ENCODE measurements at places on chromosomes 2 and 18. TPM values are rescaled to one million over a fixed set of nuclear protein-coding genes. Genes with fewer than 3 reads are reported as not detected.
A peak's percentile ranks its signal among the peaks of the same experiment; 100 is the strongest.

DNA sequence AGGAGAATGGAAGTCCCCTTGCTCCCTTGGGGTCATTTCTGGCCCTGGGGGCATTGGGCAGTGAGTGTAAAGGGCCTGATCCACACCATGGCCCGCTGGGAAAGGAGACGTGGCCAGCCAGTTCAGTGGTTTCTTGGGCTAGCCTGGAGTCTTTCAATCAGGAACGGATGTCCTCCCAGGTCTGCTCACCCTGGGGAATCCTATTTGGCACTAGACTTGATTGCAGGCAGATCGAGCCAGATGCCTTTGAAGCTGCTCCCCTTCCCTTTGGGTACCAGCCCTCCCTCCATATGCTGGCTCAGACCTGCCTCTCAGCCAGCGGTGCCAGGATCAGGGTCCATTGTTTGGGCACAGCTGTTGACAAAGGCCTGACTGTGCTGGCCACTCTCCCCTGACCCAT, 11.0 kb downstream of the FBLN7 start:
- DNase-seq = no peak

- DNase-seq = peak; percentile 39
Measured at GRCh38 chr18:34158881-34159690, 65.6 kb downstream of the NOL4 start.

DNA sequence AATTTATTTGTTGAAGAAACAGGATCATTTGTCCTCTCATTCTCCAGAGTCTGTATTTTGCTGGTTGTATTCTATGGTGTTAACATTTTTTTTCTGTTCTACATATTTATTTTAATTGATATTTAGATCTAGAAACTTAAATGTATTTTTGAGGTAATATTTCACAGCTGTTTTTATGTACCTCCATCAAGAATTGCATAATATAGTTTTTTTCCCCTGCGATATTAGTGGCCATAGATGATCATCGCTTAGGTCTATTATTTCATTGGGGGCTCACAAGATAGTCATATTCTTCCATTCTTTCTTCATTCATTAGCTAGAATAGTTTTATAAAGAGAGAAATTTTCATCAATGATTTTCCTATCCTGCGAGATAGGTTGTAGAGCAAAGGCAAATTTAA, 89.3 kb downstream of the PARD3B start:
- DNase-seq = no peak

DNA sequence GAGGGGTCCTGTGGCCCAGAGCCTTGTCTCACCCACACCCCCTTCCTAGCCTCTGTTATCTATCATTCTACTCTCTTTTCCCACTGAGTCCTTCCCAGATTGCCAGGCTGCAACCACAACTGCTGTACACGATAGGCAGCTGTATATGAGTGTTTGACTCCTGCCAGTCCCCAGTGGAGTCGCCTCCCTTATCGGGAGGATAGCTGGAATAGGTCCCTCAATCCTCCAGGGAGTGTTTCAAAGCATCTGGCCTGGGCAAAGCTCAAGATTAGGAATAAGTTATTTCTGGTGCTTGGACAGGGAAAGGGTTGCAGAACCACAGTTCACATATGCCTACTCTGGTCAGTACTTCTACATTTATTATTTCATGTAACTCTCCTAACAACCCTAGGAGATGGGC, 4.8 kb downstream of the MSGN1 start:
- DNase-seq = no peak

GRCh38 chr18:41075212-41075611, 879.8 kb upstream of the PIK3C3 start:
- no peak for DNase-seq

GRCh38 chr18:44693030-44693784, 12.5 kb downstream of the SETBP1 start:
- DNase-seq = no peak

- DNase-seq = no peak
Measured at GRCh38 chr18:57148263-57148662, 1.4 kb downstream of the BOD1L2 start.

DNA sequence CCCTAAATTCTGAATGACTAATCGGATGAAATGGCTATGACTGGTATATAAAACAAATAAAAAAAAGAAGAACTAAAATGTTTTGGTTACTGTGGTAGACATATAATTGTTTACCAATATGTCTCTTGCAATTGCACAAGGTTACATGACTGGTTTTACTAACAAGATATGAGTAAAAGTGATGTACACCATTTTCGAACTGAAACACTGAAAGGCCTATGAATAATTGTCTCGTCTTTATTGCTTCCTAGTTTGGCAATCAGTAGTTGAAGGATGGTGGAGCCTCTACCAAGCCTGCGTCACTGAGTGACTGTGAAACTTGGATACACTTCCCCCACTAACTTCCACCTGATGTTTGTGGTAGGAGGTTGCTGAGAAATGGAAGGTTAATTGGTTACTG, 16.5 kb downstream of the CDH19 start:
- no peak for DNase-seq

The DCDC2C gene
- 0.48 TPM for total RNA-seq

DNA sequence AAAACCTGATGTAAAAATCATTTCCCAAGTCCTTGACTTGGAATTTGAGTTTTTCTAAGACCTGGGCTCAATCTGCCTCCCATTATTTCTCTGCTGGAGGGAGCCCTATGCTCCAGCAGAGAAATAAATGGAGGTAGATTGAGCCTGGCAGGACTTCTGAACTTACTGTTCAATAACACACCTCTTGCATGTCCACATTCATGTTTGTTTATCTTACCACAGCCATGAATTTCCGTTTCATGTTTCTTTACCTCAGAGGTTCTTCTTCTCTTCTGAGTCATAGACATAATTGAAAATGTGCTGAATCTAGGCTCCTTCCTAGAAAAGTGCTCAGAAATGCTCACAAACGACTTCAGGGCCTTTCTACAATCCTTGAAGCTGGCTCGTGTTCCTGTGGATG, 170.8 kb downstream of the PMAIP1 start:
- DNase-seq = no peak

DNA sequence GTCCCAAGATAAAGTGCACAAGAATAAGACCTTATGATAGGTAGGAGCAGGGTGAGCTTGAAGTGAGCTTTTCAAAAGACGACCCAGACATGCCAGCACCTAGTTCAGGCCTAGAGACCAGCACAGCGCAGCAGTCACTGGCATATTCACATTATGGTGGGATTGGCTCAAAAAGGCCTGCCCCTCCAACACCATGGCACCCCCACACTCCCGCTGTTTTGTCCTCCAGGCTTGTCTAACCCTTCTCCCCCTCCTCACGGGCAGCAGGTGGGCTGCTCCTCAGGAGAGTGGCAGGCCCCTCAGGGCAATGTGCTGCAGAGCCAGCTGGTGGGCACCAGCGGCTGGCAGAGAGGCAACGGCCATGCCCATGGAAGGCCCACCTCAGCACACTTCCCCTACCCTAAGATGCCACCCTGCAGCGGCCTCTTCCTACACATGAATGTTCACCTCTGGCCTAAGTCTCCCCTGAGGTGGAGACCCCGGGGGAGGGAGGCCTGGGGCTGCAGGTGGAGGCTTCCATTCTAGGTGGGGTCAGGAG, 25.6 kb downstream of the EMX1 start:
- DNase-seq = no peak

DNA sequence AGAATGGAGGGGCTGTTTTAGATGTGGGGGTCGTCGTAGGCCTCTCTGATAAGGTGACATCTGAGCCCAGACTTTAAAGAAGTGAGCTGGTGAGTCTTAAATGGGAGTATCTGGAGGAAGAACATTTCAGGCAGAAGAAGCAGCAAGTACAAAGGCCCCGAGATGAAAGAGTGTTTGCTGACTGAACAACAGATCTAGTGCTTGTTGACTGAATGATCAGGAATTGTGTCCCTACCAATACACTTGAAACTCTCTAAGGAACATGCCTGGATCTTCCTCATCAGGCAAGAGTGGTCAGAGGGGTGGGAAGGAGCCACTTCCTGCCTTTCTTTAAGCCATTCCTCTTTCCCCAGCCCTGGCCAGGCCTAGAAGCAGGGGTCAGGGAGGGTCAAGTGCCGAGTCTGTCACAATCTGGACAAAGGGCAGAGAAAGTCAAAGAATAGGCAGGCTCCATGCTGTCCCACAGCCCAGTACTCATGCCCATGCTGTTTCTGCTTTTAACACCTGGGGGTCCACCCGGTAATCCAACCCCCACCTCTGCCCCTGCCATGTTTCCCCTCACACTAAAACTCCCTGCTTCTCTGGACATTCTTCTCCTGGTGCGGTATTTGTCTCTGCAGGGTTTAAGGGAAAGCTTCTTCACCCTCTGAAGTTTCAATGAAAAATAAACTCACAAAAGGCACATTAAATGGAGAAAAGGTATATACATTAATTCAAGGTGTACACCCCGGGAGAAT, 3.0 kb upstream of the TMEM37 start:
- no peak for DNase-seq

The LHCGR gene
- total RNA-seq = 5.6 TPM

DNA sequence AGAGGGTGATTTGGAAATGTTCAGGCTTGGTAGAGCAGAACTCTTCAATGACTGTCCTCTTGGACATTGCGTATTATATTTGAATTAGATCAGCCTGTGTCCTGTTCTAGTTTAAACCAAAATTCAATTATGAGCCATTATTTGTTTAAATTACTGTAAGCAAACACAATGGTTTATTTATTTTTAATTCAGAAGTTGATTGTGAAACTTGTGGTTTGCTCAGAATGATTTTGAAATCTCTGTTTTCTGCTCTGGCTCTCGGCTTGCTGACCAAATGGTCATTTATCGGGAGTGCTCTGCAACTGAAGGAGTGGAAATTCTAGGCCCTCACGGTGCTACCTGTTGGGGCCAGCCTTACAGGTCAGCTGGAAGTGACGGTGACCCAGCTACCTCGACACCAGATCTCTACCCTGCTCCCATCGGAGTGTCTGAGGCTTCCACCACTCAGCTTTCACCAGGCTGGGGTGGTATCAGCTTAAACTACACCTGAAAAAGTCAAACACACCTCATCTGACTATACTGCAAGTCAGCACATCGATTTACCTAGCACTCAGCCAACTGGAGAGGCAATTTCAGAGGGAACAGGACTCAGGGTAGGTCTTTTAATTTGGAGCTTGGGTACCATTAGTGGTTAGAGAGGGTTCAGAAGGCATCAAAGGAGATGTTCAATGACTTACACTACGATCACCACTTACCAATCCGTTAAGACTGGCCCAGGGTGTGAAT, 36.8 kb upstream of the GPD2 start:
- no peak for DNase-seq

The ARHGEF4 gene
- 7.0 TPM for total RNA-seq

DNA sequence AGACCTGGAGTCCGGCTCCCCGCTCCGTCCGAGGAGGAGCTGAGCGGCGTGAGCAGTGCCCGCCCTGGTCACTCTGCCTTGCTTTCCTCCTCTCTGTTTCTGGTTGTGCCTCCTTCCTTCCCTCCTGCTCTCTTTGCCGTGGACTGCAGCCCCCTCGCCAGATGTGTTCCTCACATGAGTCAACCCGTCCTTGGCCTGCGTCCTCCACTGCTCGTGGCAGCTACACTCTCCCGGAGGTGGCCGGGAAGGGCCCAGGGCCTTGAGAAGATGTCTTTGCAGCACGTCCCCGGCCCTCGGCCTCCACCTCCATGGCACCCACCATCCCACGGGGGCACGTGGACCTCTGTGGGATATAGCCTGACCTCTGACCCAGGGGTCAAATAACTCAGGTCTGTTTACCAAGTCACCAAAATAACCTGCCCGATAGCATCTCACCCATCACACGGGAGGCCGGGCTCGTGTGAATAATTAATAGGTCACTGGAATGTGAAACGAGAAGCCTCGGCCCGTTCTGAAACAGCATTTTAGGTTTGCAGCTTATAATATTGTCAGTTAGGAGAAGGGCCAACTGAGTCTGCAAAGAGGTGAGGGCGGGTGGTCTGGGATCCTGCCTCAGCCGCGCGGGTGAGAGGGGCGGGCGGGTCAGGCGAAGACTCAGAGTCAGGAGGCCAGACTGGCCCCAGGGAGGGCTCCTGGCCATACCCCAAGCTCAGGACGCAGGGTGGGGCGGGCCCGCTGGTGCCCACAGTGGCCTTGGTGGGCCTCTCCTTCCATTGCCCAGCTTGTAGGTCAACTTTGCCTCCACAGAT, 42.6 kb downstream of the NFATC1 start:
- no peak for DNase-seq

GRCh38 chr2:57084697-57085281, 901.0 kb downstream of the CCDC85A start:
- DNase-seq = no peak

GRCh38 chr2:101463911-101464641, 10.8 kb downstream of the RFX8 start:
- no peak for DNase-seq

- DNase-seq = no peak
Measured at GRCh38 chr18:46071653-46072375, at the start of gene PSTPIP2. PSTPIP2 (minus strand) TSS chr18:46072260; CDS start chr18:46072188, 72 bp downstream.

DNA sequence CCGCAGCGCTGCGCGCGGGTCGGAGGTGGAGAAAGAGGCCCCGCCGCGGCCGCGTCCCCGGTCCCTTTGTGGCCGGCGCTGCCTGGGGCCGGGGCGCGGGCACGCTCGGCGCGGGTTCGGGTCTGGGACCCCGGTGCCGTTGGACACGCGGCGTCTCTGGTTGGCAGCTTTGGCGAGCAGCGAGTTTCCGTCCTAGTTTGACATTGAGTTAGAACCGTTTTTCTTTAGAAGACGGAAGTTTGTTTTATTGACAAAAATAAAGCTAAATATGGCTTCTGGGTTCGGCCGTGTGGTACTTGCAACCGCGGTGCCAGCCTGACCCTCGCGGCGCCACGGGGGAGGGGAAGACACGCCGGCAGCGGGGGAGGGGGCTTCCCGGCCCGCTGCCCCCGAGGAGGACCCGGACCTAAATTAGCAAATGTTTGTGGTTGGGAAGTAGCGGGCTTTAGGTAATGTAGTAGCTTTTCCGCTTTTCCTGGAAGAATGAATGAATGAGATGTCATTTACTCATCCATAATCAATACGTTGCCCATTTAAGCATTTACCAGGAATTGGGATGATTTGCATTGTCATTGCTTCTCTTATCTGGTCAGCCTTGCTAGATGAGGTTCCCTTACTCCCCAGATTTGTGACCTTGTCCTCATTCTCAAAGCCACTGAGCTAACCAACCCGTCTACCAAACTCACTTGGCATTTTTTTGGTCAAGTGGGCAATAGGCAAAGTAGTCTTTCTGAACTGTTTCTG, 530 bp downstream of the GALNT1 start:
- DNase-seq = no peak

The ZDBF2 gene
- total RNA-seq = 30.4 TPM

DNA sequence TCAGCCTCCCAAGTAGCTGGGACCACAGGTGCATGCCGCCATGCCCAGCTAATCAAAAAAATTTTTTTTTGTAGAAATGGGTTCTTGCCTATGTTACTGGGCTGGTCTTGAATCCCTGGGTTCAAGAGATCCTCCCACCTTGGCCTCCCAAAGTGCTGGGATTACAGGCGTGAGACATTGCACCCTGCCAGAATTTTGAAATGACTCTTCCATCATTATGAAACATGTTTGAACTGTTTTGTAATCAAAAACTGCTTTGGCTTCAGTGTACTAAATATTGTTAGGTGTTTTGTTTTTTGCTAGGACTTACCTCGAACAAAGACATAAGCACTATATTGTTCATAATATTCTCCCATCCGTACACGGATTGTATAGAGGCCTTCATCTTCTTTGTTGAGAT, 55.8 kb downstream of the MYOM1 start:
- DNase-seq = no peak

The DQX1 gene
- 0.37 TPM for total RNA-seq

The TWIST2 gene
- total RNA-seq = 20.5 TPM

Measured in urinary bladder (tissue), 4 donors.